ENCODE measurements at places on chromosomes 5 and 9. TPM values are rescaled to one million over a fixed set of nuclear protein-coding genes. Genes with fewer than 3 reads are reported as not detected.

CDX1 gene
- total RNA-seq = 0.15 TPM

AGGF1 gene
- total RNA-seq = 26.4 TPM

IL31RA gene
- total RNA-seq = 0.82 TPM

SH2D3C gene
- total RNA-seq = 0.08 TPM

ADRB2 gene
- 1.1 TPM for total RNA-seq

HAVCR2 gene
- total RNA-seq = 0.30 TPM

ALDOB gene
- not detected for total RNA-seq

ZMYND19 gene
- 15.9 TPM for total RNA-seq

SPAG8 gene
- total RNA-seq = 1.2 TPM

SCGB3A2 gene
- total RNA-seq = not detected

TRIO gene
- 156 TPM for total RNA-seq

UNC5A gene
- total RNA-seq = under 0.01 TPM

LHX6 gene
- not detected for total RNA-seq

PCDHB13 gene
- total RNA-seq = 0.59 TPM

SLC1A1 gene
- total RNA-seq = 14.2 TPM

DMRT2 gene
- 0.45 TPM for total RNA-seq

PIP5KL1 gene
- 0.94 TPM for total RNA-seq

IL7R gene
- not detected for total RNA-seq

SFXN1 gene
- total RNA-seq = 146 TPM

OLFM1 gene
- total RNA-seq = 0.15 TPM

IFNB1 gene
- not detected for total RNA-seq

CCNH gene
- total RNA-seq = 63.5 TPM

CBY3 gene
- not detected for total RNA-seq

PDE8B gene
- not detected for total RNA-seq

MLANA gene
- not detected for total RNA-seq

TOR2A gene
- total RNA-seq = 2.8 TPM

DIRAS2 gene
- not detected for total RNA-seq

CCL28 gene
- 0.68 TPM for total RNA-seq

GSN gene
- total RNA-seq = 996 TPM

IL9 gene
- not detected for total RNA-seq

TMEM215 gene
- not detected for total RNA-seq

IPPK gene
- 29.1 TPM for total RNA-seq

COL23A1 gene
- 0.08 TPM for total RNA-seq
